Tibial nerve (tissue), 4 donors: ENCODE measurements at places on chromosomes 1 and 21.

DNA sequence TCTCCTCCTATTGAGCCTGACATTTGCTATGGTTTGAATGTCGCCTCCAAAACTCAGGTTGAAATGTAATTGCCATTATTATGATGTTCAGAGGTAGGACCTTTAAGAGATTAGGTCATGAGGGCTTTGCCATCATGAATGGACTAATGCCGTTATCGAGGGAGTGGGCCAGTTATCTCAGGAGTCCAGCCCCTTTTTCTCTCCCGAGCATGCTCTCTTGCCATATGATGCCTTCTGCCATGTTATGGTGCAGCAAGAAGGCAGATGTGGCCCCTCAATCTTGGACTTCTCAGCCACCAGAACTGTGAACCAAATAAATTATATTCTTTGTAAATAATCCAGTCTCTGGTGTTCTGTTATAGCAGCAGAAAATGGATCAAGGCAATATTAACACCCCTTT lies 323.5 kb downstream of the RRAGC start:
- no peak for DNase-seq
- no peak overlapping the region for H3K27ac ChIP-seq
- no peaks in the 10 kb centered on the region for H3K4me1 ChIP-seq
- no peaks in the 10 kb centered on the region for H3K36me3 ChIP-seq
- no peak overlapping the region for H3K4me3 ChIP-seq
- H3K27me3 ChIP-seq: peaks cover 6% of the 10 kb centered on the region

DNA sequence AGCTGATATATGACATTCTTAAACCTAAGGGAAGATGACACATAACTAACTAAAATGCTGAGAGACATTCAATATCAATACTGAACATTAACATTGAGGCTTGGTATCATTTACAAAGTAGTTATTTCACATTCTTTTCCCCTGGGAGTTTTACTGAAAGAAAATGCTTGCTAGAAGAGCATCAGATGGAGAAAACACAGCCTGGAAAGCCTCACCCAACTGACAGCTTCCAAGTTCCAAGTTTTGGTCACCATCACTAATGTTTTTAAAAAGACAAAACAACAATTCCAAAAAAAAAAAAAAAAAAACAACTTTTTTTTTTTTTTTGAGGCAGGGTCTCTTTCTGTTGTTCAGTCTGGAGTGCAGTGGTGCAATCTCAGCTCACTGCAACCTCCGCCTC lies 80.6 kb downstream of the DSCAM start:
- no peaks in the 10 kb centered on the region for H3K36me3 ChIP-seq
- no peak overlapping the region for H3K27ac ChIP-seq
- no peak for DNase-seq
- no peaks in the 10 kb centered on the region for H3K27me3 ChIP-seq
- H3K4me1 ChIP-seq: no peaks in the 10 kb centered on the region

DNA sequence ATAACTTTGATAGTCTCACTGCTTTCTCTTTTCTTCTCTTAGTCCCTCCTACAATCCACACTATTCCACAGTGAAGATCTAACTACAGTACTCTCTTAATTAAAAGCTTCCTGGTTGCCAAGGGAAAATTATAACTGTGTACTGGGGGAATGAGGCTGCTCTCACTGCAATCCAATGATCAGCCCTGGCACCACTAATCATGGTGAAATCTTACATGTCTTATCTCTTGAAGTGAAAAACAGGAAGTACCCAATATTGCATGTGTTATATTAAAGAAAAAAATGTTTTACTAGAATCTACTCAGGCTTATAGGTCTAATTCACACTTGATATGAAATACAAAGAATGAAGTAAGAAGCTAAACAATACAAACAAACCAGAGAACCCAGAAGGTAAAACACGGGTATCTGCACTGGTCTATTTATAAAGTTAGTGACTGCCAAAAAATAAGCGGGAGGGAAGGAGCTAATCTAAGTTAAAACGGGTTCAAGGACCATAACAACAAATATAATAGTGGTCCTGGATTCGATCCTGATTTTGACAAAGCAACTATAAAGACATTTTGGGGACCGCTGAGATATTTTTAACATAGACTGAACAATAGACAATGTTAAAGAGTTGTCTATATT lies 57.5 kb downstream of the RGS2 start:
- H3K27me3 ChIP-seq: no peaks in the 10 kb centered on the region
- no peak overlapping the region for H3K27ac ChIP-seq
- H3K4me3 ChIP-seq: no peak overlapping the region
- H3K36me3 ChIP-seq: no peaks in the 10 kb centered on the region
- DNase-seq: no peak
- H3K4me1 ChIP-seq: no peaks in the 10 kb centered on the region

- H3K4me1 ChIP-seq: no peaks in the 10 kb centered on the region
- H3K36me3 ChIP-seq: peaks cover 27% of the 10 kb centered on the region
- no peak for DNase-seq
These were observed 54.8 kb downstream of the CLSTN1 start for GRCh38 chr1:9768983-9769382.

GRCh38 chr1:172647110-172647564 lies 11.8 kb upstream of the FASLG start:
- no peak for DNase-seq
- H3K36me3 ChIP-seq: no peaks in the 10 kb centered on the region
- no peak overlapping the region for H3K4me3 ChIP-seq
- H3K27me3 ChIP-seq: no peaks in the 10 kb centered on the region

DNA sequence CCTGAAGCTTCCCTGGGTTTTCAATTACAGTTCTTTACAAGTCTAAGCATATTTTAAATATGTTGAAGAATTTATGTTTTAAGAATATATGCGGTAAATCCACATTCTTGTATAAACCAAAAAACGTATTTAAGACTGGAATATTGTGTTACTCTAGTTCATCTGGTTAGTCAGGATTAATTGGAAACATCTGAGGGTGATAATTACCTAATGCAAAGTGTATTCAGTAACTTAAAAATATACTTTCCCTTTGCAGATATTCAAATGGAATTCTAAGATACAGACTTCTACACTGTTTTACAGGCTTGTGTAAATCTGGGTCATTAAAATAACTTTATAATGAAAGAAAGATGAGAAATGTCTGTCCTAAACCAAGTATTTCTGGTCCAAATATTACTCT lies 302.0 kb downstream of the VAV3 start:
- no peak for DNase-seq
- H3K27ac ChIP-seq: no peak overlapping the region
- no peaks in the 10 kb centered on the region for H3K4me1 ChIP-seq
- no peaks in the 10 kb centered on the region for H3K27me3 ChIP-seq
- H3K36me3 ChIP-seq: no peaks in the 10 kb centered on the region

GRCh38 chr21:45740491-45741357 lies 97.2 kb downstream of the PCBP3 start:
- H3K4me3 ChIP-seq: no peak overlapping the region
- H3K36me3 ChIP-seq: no peaks in the 10 kb centered on the region
- DNase-seq: no peak
- no peak overlapping the region for H3K27ac ChIP-seq
- H3K27me3 ChIP-seq: no peaks in the 10 kb centered on the region

DNA sequence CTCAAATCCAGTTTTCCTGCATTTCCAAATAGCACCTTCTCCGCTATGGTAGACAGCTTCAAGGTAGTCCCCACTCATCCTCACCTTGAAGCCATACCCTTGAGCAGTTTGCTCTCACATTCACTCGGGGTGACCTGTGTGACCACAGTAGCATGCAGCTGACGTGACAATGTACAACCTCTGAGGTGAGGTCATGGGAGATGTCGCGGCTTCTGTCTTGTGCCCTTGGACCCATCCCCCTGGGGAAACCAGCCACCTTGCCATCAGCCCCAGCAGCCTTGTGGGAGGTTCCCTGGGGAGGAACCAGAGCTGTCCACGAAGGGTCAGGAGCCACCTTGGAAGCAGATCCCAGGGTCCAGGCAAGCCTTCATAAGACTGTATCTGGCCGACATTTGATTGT lies 38.3 kb upstream of the DUSP10 start:
- DNase-seq: no peak
- no peak overlapping the region for H3K27ac ChIP-seq

- no peak overlapping the region for H3K4me3 ChIP-seq
- H3K36me3 ChIP-seq: no peaks in the 10 kb centered on the region
- DNase-seq: no peak
- H3K27me3 ChIP-seq: no peaks in the 10 kb centered on the region
- H3K27ac ChIP-seq: no peak overlapping the region
These were observed 141.8 kb upstream of the PBX1 start for GRCh38 chr1:164417016-164417704.

DNA sequence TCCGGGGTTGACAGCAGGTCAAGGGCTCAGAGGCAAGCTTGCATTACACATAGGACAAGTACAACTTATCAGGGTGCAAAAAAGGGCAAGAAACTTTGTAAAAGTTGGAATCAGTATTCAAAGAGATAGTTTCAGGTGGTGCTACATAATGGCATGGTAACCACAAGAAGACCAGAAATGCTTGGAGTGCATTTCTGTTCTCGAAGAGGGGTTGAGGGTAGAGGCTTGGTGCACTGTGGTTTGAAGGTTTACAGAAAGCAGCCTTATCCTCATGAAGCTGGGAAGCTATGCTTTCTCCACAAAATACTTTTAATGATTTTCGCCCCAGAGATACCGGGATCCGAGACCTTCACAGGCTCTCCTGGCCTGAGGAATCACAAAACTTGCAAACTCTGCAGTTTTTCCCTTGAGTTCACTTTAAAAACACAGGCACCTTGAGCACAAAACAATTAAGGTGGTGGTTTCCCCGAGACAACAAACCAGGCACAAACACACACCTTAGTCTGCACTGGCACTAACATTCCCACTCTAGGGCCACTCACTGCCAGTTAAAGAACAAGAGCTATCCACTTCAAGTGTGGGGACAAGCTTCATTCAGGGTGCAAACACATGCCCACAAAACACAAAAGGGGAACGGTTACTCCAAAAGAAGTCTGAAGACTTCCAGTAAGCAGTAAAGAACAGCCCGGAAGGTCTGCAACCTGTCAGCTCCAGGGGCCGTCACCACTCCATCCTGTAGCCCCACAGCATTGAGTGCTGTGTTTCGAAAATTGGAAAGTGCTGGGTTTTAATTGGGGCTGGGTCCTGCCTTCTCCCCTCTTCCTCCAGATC lies 29.8 kb upstream of the NFIA start:
- no peaks in the 10 kb centered on the region for H3K27me3 ChIP-seq
- peaks cover 10% of the 10 kb centered on the region for H3K4me1 ChIP-seq
- no peak for DNase-seq
- H3K36me3 ChIP-seq: no peaks in the 10 kb centered on the region
- peak overlapping the region; percentile 11 for H3K4me3 ChIP-seq
- no peak overlapping the region for H3K27ac ChIP-seq

DNA sequence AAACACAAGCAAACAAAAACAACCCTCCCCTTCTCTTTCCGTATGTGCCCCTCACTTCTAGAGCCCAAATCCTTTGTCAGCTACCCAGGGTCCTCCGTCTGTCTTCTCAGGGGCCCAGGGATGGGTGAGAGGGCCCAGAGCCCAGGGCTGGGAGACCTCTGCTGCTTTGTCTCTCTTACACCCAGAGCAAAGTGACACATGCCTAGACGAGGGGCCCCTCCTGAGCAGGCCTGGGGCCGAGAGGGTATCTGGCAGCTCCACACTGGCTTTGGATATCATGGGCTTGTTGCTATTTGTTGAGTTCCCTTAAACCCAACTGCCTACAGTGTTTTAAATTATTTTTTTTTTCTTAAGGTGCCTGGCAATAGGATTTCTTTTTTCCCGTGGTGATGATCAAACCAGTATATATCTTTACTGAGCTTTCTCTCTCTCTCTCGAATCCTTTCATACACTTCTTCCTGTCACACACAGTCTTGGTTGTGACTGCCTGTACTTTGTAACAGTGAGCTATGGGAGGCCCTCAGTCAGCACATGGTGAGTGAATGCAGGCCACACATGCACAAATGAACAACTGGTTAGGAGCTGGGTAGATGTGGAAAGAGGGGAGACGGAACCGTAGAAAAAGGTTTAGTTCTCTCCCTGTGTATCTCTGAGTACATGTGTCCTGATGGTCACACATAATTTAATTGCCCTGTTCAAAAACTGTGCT lies 14.5 kb downstream of the RASSF5 start:
- H3K27me3 ChIP-seq: no peaks in the 10 kb centered on the region
- no peak for DNase-seq
- H3K27ac ChIP-seq: no peak overlapping the region
- no peak overlapping the region for H3K4me3 ChIP-seq
